Stimulated activated CD8-positive, alpha-beta memory T cell treated with anti-CD3 and anti-CD28 coated beads, Interleukin-7, amount 100 ng/mL, for 4 hours (primary cell): ENCODE measurements at places on chromosomes 12 and 14.

- no peak for DNase-seq
Measured at GRCh38 chr14:64298773-64299172, 4.6 kb upstream of the ESR2 start.

GRCh38 chr14:23648764-23649460 lies 12.7 kb downstream of the DHRS2 start:
- DNase-seq = no peak

- no peak for DNase-seq
Measured at GRCh38 chr14:61744238-61744637, 18.0 kb upstream of the SNAPC1 start.

GRCh38 chr14:100317912-100318808 lies 5.0 kb upstream of the SLC25A47 start:
- DNase-seq = peak; percentile 63
